ENCODE measurements at places on chromosomes 7 and 10.
A peak's percentile ranks its signal among the peaks of the same experiment; 100 is the strongest.

- no peak for DNase-seq
Measured at GRCh38 chr7:123679614-123680013, 23.9 kb downstream of the LMOD2 start.

- no peak for DNase-seq
Measured at GRCh38 chr7:149811221-149811620, 27.0 kb upstream of the ZNF862 start.

GRCh38 chr10:3502673-3503072, 282.3 kb downstream of the KLF6 start:
- no peak for DNase-seq

GRCh38 chr10:103716206-103717160, 138.9 kb downstream of the SH3PXD2A start:
- DNase-seq, result no peak

DNA sequence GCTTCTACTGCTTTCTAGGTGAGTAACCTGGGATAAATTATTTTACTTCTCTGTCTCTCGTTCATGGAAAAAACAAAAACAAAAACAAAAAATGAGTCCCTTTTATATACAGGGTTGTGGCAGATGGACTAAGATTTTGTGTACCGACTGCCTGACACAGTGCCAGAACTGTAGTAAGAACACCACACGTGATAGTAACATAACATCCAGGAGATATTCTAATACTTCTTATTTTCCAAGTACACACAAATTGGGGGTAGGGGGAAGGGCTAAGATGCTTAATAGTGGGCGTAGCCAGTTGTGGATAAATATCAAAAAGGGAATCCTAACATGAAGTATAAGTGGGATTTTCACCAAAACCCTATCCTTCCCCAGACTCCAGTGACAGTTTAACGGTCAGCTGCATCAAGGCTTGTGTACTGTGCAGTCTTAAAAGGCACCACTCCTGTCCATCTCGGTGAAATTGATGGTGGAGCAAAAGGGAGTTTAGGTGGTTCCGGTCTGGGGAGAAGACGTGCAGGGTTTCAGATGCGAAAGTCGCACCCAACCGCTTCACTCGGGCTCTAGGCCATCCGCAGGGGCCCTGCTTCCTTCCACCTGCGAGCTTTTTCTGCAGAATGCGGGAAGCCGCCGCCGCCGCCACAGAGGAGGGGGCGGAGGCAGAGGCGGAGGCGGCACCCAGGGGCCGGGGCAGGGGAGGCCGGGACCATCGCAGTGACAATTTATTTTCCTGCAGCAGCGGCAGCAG, at the start of gene STAMBPL1:
Gene STAMBPL1, plus strand, starts transcription at position 712 of the 748 bp plus-strand sequence. CDS start 21,464 bp downstream, outside the sequence.
- peak; percentile 56 for DNase-seq

- no peak for DNase-seq
Measured at GRCh38 chr7:111242141-111242755, 151.3 kb downstream of the LRRN3 start.

DNA sequence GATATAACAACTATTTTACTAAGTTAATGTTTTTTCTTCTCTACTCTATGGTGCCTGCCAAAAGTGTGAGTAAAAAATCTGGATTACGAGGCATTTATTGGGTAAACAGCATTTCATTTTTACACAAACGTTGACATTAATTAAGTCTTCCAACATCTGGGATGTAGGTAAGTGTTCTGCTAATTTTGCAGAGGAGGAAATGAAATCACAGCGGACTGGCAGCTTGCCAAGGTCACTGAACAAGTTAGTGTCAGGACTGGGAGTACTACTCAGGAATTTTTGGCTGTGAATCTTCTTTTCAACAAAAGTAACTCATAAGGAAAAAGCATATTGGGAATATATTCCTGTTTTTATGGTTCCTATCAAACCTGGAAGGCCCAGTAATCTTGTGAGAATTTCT, 612.1 kb upstream of the FZD8 start:
- peak; percentile 76 for DNase-seq

DNA sequence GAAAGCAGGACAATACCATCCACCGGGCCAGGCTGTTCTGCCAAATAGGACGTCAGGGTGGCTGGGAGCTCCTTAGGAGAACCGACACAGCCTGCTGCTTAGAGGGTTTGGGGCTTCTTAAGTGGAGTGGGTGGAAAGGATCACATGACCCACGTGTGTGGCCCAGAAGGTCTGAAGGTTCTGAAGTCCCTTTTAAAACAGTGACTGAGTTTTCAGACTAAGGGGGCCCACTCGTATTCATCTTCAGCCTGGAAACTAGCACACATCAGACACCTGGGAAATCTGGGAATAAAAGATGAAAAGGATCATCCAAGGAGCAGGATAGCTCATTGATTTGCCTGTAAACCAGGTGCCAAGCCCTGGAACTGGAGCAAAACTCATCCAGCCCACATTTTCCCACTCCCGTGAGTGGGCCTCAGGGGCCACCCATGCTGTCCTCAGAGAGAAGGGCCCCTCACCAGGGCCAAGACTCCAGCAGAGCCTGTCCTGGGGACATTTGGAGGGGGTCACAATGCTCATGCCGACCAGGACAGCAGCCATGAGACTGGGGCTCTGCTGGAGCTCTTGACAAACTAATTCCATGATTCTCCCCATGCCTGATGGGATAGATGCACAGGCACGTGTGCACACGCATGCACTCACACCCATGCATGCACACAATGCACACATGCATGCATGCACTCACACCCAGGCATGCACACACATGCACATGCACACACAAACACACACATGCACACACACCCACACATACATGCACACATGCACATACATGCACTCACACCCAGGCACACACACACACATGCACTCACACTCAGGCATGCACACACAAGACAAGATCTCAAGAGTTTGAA, 168.8 kb upstream of the PPP2R2D start:
- DNase-seq, result no peak

- no peak for DNase-seq
Measured at GRCh38 chr7:2602406-2603043, 29.3 kb upstream of the TTYH3 start.

DNA sequence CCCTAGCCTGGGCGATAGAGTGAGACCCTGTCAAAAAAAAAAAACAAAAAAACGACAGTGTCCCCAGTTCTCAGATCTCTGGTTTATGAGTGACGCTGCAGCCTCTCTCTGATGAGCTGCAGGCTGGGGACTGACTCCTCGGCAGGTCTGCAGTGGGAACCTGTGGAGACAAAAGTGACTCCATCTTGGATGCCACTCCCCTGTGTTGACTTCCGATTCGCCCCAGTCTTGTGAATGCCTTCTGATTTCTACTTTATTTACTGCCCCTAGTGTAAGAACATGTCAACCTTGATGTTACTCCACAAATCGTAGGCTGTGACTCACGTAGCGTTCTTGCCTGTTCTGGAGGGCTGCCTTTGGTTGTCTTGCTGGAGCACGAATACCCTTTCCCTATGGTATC, 6.2 kb downstream of the TACR2 start:
- peak; percentile 22 for DNase-seq

GRCh38 chr10:120365872-120366271, 91.2 kb upstream of the PLPP4 start:
- DNase-seq, result no peak

GRCh38 chr10:98382691-98383101, 32.3 kb downstream of the PYROXD2 start:
- DNase-seq, result no peak

DNA sequence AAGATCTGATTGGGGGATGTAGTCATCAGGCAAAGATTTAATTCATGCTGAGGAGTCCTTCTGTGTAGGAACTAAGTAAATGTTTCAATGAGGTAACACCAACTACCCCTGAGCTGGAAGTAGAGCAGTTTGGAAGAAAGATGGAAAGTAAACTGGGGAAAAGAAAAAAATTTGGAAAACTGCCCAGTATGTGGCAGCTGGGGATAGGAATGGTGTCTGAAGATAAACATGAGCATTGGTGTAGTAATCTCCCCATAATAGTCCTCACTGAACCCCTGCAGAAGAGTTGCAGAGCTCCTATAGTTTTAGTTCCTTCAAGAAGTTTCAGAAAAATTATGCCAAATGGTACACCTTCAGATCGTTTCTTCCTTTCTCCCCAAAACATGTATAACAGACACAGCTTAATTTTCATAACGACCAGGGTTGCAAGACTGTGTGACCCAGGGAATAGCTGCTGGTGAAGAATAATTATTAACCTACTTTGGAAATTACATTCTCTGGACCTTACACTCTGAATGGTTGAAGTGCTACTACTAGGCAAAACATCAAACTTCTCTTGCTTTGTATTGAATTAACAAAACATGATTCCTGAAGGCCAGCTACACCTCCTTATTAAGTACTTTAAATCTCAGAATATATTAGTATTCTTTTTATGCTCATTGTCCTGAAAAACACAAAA, 446.4 kb upstream of the NRG3 start:
- no peak for DNase-seq

- no peak for DNase-seq
Measured at GRCh38 chr7:50940621-50941020, 157.9 kb upstream of the GRB10 start.

DNA sequence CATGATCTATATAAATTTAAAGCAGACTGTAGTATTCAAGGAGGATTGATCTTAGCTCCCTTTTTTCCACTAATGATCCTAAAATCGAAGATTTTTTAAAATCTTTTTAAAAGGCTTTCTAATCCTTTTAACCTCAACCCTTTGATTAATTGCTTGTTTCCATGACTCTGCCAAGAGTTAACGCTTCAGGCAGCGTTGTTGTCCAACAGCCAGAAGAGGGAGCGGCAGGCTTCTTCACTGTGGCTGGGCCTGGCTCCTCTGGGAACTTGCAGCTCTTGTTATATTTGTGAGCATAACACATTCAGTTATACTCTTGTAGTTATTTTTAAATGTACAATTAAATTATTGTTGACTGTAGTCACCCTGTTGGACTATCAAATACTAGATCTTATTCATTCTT, 26.3 kb downstream of the CRCP start:
- peak; percentile 74 for DNase-seq

GRCh38 chr10:74949034-74949832, 122.8 kb downstream of the KAT6B start:
- no peak for DNase-seq

- DNase-seq, result no peak
Measured at GRCh38 chr10:43867667-43868565, 219.2 kb upstream of the ZNF32 start.

- DNase-seq, result no peak
Measured at GRCh38 chr10:111128331-111129180, 51.7 kb downstream of the ADRA2A start.
